Osteocyte (in vitro differentiated cells): ENCODE measurements at places on chromosomes 1 and 21. TPM values are rescaled to one million over a fixed set of nuclear protein-coding genes. Genes with fewer than 3 reads are reported as not detected.

The KCNJ9 gene
- not detected in 2 replicates for total RNA-seq

DNA sequence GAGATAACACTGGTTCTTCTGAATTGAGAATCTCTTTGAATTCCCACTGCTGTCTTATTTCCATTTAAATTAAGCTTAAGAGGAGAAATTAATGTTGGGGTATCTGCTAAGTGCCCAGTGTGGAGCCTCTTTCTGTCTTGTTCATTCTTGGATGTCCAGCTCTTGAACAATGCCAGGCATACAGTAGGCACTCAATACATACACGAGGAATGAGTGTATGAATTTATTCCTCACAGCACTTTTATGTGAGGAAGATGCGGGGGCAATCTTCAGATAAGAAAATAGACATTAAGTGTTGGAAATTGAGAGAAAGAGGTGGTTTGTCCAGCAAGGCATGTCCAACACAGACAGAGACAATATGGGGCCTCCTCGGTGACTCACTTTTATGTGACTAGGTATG, 11.8 kb upstream of the ATF3 start:
- peaks cover 17% of the 10 kb centered on the region for H3K4me1 ChIP-seq
- DNase-seq: no peak
- peak overlapping the region; percentile 85 for H3K27ac ChIP-seq
- H3K4me3 ChIP-seq: no peak overlapping the region
- H3K27me3 ChIP-seq: peaks cover 35% of the 10 kb centered on the region

The OR2L8 gene
- total RNA-seq: not detected in 2 replicates

The CELA3A gene
- total RNA-seq: not detected in 2 replicates

DNA sequence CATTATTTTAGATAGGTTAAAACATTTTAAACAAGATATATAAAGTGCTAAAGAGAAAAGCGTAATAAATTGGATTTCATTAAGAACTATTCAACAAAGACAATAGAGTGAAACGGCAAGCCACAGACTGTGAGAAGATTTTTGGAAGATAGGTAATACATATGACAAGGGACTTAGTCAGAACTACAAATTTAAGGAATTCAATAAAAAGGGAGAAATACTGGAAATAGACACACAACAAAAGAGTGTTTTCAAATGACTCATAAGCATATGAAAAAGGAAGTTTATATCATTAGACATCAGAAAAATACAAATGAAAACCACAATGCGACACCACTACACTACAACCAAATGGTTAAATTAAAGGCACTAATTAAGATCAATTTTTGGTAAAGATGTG, 90.5 kb downstream of the GDAP2 start:
- no peak overlapping the region for H3K27ac ChIP-seq
- no peaks in the 10 kb centered on the region for H3K27me3 ChIP-seq
- H3K36me3 ChIP-seq: peaks cover 6% of the 10 kb centered on the region
- DNase-seq: no peak
- H3K4me3 ChIP-seq: no peak overlapping the region

- no peak overlapping the region for H3K27ac ChIP-seq
- H3K4me1 ChIP-seq: peaks cover 6% of the 10 kb centered on the region
- no peak for DNase-seq
- H3K27me3 ChIP-seq: peaks cover 24% of the 10 kb centered on the region
Measured at GRCh38 chr1:204222006-204222763, 8.4 kb upstream of the GOLT1A start.

GRCh38 chr1:167533851-167534300, 15.5 kb upstream of the CD247 start:
- no peak overlapping the region for H3K27ac ChIP-seq
- H3K4me1 ChIP-seq: no peaks in the 10 kb centered on the region
- H3K27me3 ChIP-seq: peaks cover 47% of the 10 kb centered on the region
- no peaks in the 10 kb centered on the region for H3K36me3 ChIP-seq

- H3K27me3 ChIP-seq: no peaks in the 10 kb centered on the region
- no peaks in the 10 kb centered on the region for H3K4me1 ChIP-seq
- no peak overlapping the region for H3K27ac ChIP-seq
- DNase-seq: no peak
- H3K4me3 ChIP-seq: no peak overlapping the region
- H3K36me3 ChIP-seq: peaks cover 24% of the 10 kb centered on the region
Measured at GRCh38 chr1:5879421-5879820, 112.8 kb downstream of the NPHP4 start.

DNA sequence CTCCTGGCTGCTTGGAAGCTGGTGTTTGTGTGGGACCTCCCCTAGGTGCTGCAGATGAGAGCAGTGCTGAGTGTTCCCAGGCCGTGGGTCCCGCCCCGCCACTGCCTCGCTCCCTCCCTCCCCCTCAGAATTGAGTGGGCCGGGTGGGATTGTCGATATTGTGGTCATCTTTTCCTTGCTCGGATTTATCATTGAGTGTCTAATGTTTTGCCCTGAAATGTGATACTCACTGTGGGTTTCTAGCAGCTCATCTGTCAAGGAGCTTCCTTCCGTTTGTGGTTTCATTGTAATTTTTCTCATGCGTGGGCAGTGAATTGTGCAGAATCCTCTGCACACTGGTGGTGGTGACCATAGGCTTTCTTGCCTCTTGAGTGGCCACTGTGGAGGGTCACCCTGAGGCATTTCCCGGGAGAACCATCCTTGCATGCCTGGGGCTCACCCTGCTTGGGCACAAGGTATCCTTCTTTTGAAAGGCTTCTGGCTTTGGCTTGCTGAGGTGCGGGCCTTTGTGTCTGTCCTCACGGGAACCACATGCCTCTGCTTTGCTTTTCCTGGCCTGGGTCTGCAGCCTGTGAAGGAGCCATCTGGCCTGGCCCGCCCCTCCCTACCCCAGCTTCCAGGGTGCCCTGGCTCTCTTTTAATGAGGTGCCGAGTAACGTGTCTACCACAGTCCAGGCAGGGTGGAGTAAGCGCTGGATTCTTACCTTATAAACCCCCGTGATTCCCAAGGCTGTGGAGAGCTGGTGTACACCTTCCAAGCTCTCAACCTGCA, 25.6 kb downstream of the SLX9 start:
- H3K36me3 ChIP-seq: peaks cover 23% of the 10 kb centered on the region
- no peaks in the 10 kb centered on the region for H3K27me3 ChIP-seq
- H3K4me1 ChIP-seq: peaks cover 84% of the 10 kb centered on the region
- H3K4me3 ChIP-seq: no peak overlapping the region

DNA sequence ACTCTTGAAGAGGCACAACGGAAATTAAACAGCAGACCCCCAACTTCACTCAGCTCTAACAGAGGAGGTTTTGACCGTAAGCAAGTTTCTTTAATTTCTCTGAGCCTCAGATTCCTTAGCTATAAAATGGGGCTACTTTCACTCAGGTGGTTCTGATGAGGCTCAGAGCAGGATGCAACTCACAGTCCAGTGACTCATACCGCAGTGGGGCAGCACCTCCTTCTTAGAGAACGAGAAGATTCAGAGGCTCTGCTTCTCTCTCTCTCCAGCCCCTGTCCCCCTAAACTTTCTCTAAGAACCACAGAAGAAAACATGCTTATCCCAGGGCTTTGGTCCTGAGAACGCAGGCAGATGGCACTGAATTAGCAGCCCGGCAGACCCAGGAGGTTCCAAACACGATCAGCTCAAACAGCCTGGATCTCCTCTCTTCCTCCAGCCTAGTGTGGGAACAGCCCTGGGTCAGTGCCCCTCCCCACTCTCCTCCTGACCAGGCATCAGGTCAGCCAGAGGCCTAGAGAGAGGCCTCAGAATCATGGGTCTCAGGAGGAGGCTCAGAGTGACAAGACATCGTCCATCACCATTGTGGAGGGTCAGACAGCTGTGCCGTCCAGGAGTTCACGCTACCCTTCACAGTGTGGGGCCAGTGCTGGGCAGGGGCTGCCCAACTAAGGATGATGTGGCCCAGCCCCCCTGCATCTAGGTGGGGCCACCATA, 433.0 kb downstream of the PTPRU start:
- no peaks in the 10 kb centered on the region for H3K4me1 ChIP-seq
- H3K36me3 ChIP-seq: no peaks in the 10 kb centered on the region
- H3K27me3 ChIP-seq: peaks cover 31% of the 10 kb centered on the region
- peak; percentile 54 for DNase-seq
- no peak overlapping the region for H3K4me3 ChIP-seq
- H3K27ac ChIP-seq: no peak overlapping the region

GRCh38 chr1:82578086-82578726, 777.5 kb downstream of the ADGRL2 start:
- H3K27ac ChIP-seq: peak overlapping the region; percentile 50
- no peak for DNase-seq
- peaks cover 14% of the 10 kb centered on the region for H3K4me1 ChIP-seq

- peaks cover 7% of the 10 kb centered on the region for H3K27me3 ChIP-seq
- DNase-seq: no peak
- H3K4me1 ChIP-seq: no peaks in the 10 kb centered on the region
- H3K4me3 ChIP-seq: no peak overlapping the region
Measured at GRCh38 chr1:216281757-216282156, 141.5 kb downstream of the USH2A start.

DNA sequence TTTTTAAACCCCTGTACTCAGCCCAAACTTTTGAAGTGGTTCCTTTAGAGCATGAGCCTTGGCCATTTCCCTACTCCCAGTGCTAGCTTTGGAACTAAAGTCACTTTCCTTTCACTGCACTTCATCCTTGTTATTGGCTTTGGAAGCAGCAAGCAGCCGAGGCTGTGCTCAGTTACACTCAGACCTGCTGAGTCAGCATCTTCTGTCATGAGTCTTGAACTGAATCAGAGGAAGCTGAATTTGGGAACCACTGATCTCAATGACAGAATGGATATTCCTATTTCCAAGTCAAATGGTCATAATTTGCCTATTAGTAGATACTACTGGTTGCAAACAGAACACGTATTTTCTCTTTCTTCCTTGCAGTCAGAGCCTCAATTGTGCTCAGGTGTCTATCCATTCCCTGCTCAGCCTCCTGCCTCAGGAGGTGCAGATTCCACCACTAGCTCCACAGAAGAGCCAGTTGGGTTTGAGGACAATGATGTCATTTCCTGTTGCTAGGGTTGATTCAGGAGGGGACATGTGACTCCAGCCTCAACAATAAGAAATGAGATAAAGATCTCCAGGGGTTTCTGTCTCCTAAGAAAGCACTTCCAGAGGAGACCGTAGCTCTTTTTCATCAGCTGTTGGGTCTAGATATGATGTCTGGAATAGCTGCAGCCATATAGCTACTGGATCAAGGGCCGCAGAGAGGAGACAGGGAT, 44.9 kb upstream of the NTPCR start:
- no peak overlapping the region for H3K4me3 ChIP-seq
- peaks cover 35% of the 10 kb centered on the region for H3K27me3 ChIP-seq
- no peaks in the 10 kb centered on the region for H3K4me1 ChIP-seq
- no peak overlapping the region for H3K27ac ChIP-seq
- DNase-seq: peak; percentile 7
- no peaks in the 10 kb centered on the region for H3K36me3 ChIP-seq

- no peak overlapping the region for H3K4me3 ChIP-seq
- DNase-seq: no peak
- peaks cover 32% of the 10 kb centered on the region for H3K27me3 ChIP-seq
- no peak overlapping the region for H3K27ac ChIP-seq
- no peaks in the 10 kb centered on the region for H3K4me1 ChIP-seq
Measured at GRCh38 chr1:78250201-78250600, 204.4 kb downstream of the GIPC2 start.

The FABP3 gene
- 27.1 and 30.0 TPM in 2 replicates for total RNA-seq

- no peaks in the 10 kb centered on the region for H3K27me3 ChIP-seq
- DNase-seq: no peak
- H3K4me3 ChIP-seq: no peak overlapping the region
- H3K4me1 ChIP-seq: peaks cover 41% of the 10 kb centered on the region
- H3K36me3 ChIP-seq: no peaks in the 10 kb centered on the region
- H3K27ac ChIP-seq: no peak overlapping the region
Measured at GRCh38 chr1:205633421-205633976, 1.7 kb upstream of the ELK4 start.

DNA sequence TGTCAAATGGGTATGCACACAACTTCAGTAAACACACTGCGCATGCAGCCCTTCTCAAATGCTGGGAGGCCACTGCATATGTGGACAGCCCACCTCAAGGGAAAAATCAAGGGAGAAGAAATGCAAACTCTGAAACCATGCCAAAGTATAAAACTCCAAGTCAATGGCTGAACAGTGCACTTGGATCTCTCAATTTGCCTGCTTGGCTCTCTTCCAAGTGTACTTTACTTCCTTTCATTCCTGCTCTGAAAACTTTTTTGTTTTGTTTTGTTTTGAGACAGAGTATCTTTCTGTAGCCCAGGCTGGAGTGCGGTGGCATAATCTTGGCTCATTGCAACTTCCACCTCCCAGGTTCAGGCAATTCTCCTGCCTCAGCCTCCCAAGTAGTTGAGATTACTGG, 18.8 kb upstream of the COP1 start:
- no peaks in the 10 kb centered on the region for H3K36me3 ChIP-seq
- H3K4me1 ChIP-seq: no peaks in the 10 kb centered on the region
- H3K4me3 ChIP-seq: no peak overlapping the region
- DNase-seq: no peak
- H3K27ac ChIP-seq: no peak overlapping the region
- H3K27me3 ChIP-seq: peaks cover 3% of the 10 kb centered on the region

DNA sequence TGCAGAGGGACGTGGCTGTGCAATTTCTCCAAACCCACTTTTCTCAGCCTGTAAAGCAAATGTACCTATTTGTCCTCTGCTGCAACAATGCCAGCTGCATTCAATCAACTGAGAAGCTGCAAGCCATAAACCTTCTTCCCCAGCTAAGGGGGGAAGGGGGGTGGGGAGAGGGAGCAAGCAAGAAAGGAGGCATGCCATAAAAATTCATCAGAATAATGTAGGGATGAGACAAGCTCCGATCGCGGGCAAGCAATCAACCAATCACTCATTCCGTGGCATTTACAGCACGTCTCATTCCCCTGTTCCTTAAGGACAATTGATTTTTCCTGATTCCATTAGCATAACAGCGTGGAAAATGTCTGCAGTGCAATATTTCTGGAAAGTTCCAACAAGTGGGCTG, 144.8 kb downstream of the DMRTA2 start:
- H3K27me3 ChIP-seq: no peaks in the 10 kb centered on the region
- H3K4me1 ChIP-seq: no peaks in the 10 kb centered on the region
- DNase-seq: no peak

GRCh38 chr1:59673573-59674450, 140.9 kb upstream of the HOOK1 start:
- no peak overlapping the region for H3K4me3 ChIP-seq
- H3K4me1 ChIP-seq: peaks cover 46% of the 10 kb centered on the region
- no peaks in the 10 kb centered on the region for H3K27me3 ChIP-seq
- no peaks in the 10 kb centered on the region for H3K36me3 ChIP-seq

GRCh38 chr1:204241050-204241449, 27.3 kb upstream of the GOLT1A start:
- no peak overlapping the region for H3K4me3 ChIP-seq
- no peak overlapping the region for H3K27ac ChIP-seq
- DNase-seq: no peak
- H3K27me3 ChIP-seq: peaks cover 16% of the 10 kb centered on the region

The SDC3 gene
- total RNA-seq: 54.4 and 63.4 TPM in 2 replicates

DNA sequence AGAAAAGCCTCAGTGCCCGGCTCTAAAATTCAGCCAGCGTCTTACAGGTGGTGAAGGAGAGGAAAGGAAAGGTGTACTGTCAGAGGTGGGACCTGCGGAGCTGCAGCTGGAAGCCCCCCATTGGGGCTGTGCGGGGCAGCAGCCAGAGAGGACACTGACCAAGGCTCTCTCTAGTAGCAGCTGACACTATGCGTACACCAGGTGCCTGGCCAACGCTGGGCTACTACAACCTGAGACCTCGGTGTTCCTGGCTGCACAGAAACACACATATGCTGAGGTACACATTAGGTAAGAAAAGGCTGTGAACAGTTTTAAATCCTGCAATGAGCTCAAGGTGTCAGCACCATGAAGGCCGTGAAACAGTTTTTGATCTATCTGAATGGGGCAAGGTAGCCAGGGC, 55.5 kb upstream of the EDN2 start:
- DNase-seq: no peak
- H3K4me1 ChIP-seq: peaks cover 16% of the 10 kb centered on the region
- H3K36me3 ChIP-seq: no peaks in the 10 kb centered on the region
- no peaks in the 10 kb centered on the region for H3K27me3 ChIP-seq
